AG04450 (cell line): ENCODE measurements at places on chromosomes 2 and 18. TPM values are rescaled to one million over a fixed set of nuclear protein-coding genes. Genes with fewer than 3 reads are reported as not detected.
A peak's percentile ranks its signal among the peaks of the same experiment; 100 is the strongest.

The LBX2 gene
- 0.76 and 0.86 TPM in 2 replicates for polyA plus RNA-seq

The DSG4 gene
- polyA plus RNA-seq: not detected in 2 replicates

The RIT2 gene
- not detected in 2 replicates for polyA plus RNA-seq

The CACNB4 gene
- 0.19 and 0.22 TPM in 2 replicates for polyA plus RNA-seq

The CD207 gene
- polyA plus RNA-seq: not detected in 2 replicates

The ALPP gene
- not detected in 2 replicates for polyA plus RNA-seq

The NCKAP5 gene
- 14.8 and 16.6 TPM in 2 replicates for polyA plus RNA-seq

The NEU2 gene
- polyA plus RNA-seq: not detected in 2 replicates

The SPATA3 gene
- not detected in 2 replicates for polyA plus RNA-seq

- no peak for DNase-seq
Observed at GRCh38 chr18:75199327-75199726, 9.6 kb downstream of the PTGR3 start.

- no peak for DNase-seq
Observed at GRCh38 chr2:152072011-152072410, 26.8 kb downstream of the CACNB4 start.

DNA sequence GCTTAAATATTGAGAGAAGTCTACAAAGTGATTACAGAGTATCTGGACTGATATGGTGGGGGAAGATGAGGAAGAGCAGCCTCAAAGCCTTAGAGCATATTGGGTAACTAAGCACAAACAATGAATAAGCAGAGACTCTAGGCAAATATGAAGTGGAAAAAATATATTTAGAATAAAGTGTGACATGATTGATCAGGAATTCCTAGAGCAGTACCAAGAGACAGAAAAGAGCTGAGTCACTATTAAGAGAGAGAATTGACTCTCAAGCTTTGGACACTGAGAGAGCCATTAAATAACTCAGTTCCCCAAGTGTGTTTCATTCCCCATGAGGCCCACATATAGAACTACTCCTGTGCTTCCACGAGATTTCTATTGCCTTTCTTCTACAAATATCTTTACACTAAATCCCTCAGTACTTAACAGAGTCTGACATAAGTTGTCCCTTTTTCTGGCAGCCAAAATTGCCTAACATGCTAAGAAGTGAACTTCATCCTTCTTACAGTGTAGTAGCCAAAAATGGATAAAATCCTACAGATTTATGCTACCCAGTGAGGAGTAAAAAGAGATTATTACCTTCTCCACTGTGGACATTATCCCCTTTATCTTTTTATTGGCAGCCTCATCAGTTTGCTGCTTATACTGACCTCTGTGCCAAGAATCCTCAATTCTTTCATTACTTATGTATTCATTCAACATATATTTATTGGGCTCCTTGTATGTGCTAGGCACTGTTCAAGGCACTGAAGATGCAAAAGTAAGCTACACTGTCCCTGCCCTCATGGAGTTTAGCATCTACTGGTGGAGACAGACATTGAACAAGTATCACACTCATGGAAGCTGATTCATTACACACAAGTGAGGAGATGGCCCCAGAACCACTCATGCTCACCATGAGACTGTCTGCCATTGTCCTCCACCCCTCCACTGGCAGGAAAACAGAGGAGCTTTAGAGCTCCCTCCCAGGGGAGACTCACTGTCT lies 45.4 kb downstream of the SLC40A1 start:
- peak; percentile 26 for DNase-seq

GRCh38 chr18:44709307-44710126 lies 28.8 kb downstream of the SETBP1 start:
- no peak for DNase-seq

DNA sequence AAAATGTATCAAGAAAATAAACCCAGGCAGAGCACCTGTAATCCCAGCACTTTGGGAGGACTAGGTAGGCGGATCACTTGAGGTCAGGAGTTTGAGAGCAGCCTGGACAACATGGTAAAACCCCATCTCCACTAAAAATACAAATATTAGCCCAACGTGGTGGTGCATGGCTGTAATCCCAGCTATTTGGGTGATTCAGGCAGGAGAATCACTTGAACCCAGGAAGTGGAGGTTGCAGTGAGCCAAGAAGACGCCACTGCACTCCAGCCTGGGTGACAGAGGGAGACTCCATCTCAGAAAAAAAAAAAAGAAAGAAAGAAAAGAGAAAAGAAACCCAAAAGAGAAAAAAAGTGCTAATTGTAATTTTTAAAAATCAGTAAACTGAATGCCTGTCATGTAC lies 41.4 kb downstream of the DDX18 start:
- DNase-seq: no peak

GRCh38 chr2:121400201-121400600 lies 115.2 kb upstream of the TFCP2L1 start:
- DNase-seq: peak; percentile 24

GRCh38 chr18:42545825-42546224 lies 569.7 kb downstream of the RIT2 start:
- no peak for DNase-seq

GRCh38 chr2:156021146-156022040 lies 311.1 kb downstream of the NR4A2 start:
- no peak for DNase-seq

DNA sequence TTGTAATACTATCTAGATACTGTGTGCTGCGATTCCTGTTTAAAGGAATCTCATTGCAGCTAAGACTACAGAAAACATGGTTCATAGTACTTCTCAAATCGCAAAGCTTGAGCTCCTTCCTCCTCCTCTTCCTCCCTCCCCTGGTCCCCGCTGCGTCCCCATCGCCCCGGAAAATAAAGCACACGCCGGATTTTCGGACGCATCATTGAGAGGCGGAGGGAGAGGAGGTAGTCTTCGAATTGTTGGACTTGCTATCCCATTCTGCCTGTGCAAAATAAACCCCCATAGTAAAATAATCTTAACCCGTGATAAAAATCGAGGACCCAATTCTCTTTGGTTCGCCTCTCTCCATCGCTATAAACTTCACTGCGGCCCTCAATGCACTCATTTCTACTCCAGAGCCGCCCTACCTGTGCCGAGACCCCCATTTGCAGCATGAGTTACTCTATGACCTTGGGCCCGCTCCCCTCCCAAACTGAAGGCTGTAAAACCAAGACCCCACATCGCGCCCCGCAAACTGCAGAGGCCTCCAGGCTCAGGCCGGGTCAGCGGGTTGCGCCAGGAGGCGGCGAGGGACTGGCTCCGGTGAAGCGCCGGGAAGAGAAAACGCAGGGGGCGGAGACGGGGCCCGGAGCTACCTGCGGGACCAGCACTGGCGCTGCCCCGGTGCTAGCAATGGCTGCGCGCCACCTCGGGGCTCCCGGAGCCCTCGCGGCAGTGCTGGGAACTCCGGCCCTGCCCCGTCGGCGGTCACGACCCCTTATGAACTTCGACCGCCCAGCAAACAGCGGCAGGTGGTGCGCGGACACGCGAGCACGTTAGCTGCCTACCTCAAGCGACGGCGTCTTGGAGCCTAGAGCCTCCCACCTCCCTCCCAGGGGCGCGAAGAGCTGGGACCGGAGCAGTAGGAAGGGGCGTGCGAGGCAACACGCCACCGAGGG lies 649 bp downstream of the ESCO1 start:
- DNase-seq: no peak

GRCh38 chr2:11920993-11921583 lies 174.7 kb downstream of the LPIN1 start:
- no peak for DNase-seq

DNA sequence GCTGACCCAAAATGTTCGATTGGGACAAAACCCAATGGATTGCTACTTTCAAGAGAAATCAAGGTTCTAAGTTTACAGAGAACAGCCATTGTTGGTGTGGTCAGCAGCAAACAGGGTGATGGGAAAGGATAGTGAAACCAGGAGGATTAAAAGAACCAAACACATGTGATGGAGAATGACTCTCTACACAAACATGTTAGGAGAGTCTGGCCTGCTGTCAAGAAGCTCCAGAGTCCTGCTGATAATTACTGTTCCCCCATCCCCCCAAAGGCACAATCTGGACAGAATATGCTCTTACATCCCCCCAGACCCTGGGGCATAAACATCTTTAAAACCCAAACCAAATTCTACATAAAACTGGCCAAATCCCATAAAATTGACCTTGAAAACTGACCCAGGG lies 32.0 kb upstream of the ACYP2 start:
- no peak for DNase-seq

DNA sequence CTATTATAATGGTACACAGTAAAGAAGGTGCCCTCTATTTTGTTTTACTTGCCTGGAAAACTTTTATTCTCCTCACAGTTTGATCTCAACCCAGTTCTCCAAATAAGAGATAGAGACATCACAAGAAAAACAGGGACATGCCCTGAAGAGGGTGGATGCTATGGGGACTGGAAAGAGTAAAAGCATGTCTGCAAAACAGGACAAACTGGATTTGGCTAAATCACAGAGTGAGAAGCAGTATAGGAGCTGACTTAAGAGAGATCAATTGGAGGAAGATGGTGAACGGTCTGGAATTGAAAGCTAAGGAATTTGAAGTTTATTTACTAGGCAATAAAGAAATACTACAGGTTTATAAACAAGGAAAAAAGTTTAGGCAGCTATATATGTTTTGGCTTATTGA lies 33.0 kb downstream of the SP140L start:
- no peak for DNase-seq

GRCh38 chr2:196995757-196996314 lies 69.3 kb upstream of the PGAP1 start:
- DNase-seq: no peak

- DNase-seq: no peak
Observed at GRCh38 chr2:212030709-212031108, 507.9 kb downstream of the ERBB4 start.

- no peak for DNase-seq
Observed at GRCh38 chr2:57864926-57865325, 181.7 kb upstream of the VRK2 start.

- DNase-seq: no peak
Observed at GRCh38 chr2:169131587-169132512, 62.5 kb downstream of the DHRS9 start.

GRCh38 chr18:58386780-58387179 lies 242.1 kb downstream of the ALPK2 start:
- DNase-seq: no peak

DNA sequence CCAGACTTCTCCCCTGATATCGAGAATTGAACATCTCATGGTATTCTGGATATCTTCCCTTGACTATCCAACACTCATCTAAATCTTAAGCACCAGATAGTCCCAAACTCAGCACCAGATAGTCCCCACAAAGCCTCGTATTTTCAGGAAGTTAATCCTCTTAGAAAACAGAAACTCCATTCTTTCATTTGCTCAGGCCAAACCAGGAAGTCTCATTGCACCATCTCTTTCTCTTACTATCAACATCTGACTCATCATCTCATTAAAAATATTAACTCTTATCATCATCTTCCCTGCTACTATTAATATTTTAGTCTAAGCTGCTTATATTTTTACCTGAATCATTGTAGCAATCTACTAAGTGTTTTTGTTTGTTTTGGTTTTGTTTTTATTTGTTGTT lies 286.4 kb downstream of the GALNT13 start:
- no peak for DNase-seq

GRCh38 chr2:154556607-154557006 lies 141.9 kb upstream of the KCNJ3 start:
- DNase-seq: no peak
